ENCODE measurements at places on chromosomes 11 and 22. TPM values are rescaled to one million over a fixed set of nuclear protein-coding genes. Genes with fewer than 3 reads are reported as not detected.

The CRYBB3 gene
- not detected for total RNA-seq

DNA sequence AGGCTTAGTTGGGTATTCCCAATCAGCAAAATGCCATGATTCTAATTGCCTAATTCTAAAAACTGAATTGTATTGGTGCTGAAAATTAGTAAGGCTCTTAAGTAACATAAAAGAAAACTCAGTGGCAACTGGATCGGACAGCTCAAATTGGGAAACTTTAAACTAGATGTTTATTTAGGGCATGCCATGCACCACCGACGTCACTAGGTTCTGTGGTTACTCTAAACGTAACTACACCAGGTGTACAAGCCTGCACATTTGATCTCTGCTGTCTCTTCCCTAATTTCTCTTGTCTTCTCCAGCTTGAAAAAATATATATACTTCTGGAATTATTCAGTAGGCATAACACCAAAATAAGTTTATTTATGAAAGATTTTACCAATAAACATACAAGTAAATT is 378.2 kb downstream of the DCDC1 start:
- no peak for DNase-seq

DNA sequence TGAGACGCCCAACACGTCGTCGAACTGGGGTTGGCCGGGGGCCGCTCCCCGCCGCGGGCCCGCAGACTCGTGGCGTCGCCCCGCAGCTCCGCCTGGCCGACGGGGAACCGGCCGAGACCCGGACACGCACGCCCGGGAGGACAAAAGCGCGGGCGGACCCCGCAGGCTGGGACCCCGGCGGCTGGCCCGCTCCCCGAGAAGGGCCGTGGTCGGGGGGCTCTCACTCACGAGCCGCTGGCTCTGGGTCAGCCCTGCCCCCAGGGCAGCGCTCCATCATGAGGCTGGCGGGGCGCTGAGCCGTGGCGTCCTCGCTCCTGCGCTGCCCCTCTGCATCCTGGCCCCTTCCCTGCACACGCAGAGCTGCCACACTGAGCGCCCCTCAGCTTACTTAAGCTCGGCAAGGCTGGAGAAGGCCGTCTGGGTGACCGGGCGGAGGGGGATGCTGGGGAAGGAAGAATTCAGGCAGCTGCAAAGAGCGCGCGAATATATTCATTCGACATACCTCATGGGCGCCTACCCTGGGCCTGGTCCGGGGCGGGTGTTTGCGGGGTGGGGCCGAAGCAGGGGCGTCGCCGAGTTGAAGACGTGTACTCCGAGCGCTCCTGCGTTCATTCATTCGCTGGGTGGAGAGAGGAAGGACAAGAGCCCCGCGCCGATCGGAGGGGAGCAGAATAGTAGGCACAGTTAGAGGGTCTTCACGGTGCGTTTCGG is 579 bp upstream of the CYB5R2 start:
- no peak for DNase-seq

DNA sequence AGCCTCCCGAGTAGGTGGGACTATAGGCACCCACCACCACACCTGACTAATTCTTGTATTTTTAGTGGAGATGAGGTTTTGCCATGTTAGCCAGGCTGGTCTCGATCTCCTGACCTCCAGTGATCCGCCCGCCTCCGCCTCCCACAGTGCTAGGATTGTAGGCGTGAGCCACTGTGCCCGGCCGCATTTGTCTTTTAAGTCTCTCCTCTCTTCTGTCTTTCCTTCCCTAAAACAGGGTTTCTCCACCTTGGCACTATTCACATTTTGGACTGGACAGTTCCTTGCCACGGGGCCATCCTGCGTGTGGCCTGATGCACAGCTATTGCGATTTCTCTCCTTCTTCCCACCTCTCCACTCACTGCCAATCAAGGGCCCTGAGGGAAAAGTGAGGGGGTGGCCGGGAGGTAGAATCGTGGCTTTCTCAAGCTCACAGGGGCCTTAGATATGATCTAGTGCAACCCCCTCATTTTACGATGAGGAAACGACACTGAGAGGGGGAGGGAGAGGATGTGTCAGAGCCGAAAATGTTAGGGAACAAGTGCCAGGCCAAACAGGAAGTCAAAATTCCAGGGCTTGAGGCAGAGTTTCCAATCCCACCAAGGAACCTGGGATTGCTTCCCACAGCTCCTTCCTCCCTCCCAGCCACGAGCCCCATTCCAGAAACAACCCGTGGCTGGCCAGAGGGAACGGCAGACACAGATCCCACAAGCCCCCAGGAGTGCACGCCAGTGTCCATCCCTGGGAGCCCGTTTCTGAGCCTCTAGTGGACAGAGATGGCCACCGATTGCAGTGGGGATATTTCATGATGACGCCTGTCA is 21.2 kb downstream of the SCGB1A1 start:
- no peak for DNase-seq

DNA sequence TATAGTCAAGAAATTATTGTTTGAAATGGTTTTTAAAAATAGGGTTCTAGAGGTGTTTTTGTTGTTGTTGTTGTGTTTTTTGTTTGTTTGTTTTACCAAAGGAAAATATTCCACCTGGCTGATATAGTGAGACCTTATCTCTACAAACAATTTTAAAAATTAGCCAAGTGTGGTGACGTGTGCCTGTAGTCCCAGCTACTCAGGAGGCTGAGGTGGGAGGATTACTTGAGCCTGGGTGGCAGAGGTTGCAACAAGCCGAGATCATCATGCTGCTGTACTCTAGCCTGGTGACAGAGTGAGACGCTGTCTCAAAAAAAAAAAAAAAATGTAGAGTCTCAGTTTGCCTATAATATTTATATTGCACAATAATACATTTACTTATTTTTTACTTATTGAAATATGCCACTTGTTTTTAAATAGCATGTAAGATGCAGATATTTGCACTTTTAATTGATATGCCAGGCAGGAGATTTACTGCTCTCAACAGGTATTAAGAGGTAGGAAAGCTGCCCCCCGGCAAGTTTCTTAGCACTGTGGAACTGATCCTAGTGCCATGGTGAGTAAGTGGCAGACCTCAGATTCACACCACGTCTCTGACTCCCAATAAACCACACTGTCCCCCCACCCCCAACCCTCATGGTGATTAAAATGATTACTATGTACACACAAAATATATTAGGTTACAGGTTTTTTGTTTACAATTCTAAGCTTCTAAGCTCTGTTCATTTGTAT is 157.4 kb downstream of the TEAD1 start:
- DNase-seq = no peak

DNA sequence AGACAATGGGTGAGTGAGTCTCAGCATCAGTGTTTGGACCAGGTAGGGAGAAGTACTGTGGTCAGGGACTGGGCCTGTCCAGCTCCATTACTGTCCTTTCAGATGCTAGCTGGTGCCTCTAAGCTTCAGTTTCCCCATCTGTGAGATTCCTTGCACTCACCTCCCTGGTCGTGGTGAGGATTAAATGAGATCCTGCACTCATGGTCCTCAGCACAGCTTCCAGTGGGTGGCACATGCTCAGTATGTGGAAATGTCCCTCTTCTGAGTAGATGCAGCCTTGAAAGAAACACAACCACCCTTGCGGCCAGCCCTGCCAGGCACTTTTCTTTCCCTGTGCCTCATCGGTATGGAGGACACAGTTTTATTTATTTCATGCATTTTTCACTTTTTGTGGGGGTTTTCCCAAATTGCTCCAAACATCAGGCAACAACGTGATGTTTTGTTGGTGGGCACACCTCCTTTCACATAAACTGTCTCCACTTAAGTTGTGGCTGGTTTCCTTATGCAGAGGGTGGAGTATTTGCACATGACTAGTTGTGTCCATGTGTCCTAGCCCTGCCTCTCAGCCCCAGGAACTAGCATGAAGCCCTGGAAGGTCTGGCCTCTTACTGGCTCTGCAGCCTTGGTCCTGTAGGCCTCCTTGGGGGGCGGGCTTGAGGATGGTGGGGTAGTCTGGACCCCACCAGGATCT is 1.1 kb downstream of the LZTR1 start:
- no peak for DNase-seq

The CDON gene
- 13.4 TPM for total RNA-seq

- DNase-seq = no peak
These were observed 16.8 kb downstream of the LSP1 start for GRCh38 chr11:1869427-1870325.

- no peak for DNase-seq
These were observed 46.1 kb downstream of the BDNF start for GRCh38 chr11:27653990-27654758.

The ROM1 gene
- 11.4 TPM for total RNA-seq

The CSNK2A3 gene
- total RNA-seq = 2.1 TPM

- DNase-seq = no peak
These were observed 9.1 kb downstream of the MMP10 start for GRCh38 chr11:102771351-102771750.

Measured in H4 (cell line).